SJSA1 (cell line): ENCODE measurements at places on chromosomes 7 and 10.

DNA sequence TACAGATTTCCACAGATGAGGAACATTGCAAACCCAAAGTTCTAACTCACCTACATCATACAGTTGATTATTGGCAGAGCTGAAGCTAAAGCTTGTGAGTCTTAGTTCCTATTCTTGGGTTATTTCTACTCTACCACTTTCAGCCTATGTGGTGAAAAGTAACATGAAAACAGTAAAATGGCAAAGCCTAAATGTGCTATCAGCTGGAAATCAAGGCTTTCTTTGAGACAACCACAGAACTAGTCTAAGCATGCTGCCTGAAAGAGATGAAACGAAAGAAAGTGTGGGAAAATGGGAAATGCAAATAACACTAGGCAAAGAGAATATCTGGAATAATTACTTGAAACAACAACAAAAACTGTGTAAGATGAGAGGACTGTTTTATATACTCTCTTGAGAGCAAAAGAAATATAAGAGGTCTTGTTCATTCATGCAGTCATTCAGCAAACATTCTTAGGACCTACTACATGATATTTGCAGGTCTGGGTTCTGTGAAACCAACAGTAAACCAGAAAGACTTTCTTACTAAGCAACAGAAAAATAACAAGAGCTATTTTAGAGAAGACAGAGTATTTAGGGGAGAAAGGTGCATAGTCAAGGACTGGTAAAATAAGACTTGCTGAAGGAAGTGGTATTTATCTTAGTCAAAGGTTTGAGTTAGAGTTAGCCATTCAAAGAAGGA lies 437.1 kb downstream of the HTR7 start:
- no peak for DNase-seq

DNA sequence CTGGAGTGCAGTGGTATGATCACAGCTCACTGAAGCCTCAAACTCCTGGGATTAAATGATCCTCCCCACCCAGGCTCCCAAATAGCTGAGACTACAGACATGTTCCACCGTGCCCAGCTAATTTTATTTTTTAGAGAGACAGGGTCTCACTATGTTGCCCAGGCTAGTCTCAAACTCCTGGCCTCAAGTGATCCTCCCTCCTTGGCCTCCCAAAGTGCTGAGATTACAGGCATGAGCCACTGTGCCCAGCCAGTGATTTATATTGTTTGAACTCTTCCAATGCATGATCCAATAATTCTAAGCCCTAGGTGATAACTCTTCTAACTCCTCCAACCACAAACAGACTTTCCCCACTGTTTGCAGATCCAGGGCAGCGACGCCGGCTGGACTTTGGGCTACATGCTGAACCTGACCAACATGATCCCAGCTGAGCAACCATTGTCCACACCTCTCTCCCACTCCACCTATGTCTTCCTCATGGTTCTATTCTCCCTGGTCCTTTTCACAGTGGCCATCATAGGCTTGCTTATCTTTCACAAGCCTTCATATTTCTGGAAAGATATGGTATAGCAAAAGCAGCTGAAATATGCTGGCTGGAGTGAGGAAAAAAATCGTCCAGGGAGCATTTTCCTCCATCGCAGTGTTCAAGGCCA lies 41.8 kb upstream of the CC2D2B start:
- DNase-seq, result no peak

- no peak for DNase-seq
Observed at GRCh38 chr10:79147796-79148451, 79.2 kb downstream of the ZMIZ1 start.

DNA sequence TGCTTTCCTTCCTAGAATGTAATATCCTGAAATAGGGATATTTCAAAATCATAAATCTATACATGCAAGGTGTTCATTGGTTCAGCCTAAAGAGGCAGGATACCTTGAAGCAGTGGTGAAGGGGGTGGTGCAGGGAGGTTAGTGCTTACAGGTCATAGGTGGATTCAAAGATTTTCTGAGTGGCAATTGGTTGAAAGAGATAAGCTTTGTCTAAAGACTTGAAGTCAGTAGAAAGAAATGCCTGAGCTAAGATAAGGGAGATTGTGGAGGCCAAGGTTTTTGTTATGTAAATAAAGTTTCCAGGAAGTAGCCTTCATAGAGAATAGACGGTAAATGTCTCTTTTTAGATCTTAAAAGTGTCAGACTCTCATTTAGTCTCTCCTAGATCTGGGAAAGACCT lies 741.2 kb upstream of the ZWINT start:
- DNase-seq, result no peak

GRCh38 chr7:868189-868486 lies 8.2 kb upstream of the GET4 start:
- no peak for DNase-seq

DNA sequence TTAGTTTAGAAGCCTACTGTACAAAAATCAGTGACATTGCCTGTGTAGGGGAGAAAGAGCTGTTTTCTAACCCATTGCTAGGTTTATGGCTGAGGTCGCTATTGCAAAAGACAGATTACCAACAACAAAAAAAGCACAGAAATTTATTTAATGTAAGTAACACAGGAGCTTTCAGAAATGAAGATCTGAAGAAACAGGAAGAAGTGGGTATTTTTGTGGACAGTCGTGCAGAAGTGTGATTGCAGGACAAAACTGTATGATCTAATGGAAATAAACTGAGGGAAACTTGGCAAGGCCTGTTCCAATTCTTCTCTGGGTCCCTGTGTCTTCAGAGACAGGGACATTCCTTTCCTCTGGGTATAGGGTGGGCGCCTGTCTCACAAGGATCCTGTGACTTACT lies 87.4 kb downstream of the APBB1IP start:
- DNase-seq, result no peak

DNA sequence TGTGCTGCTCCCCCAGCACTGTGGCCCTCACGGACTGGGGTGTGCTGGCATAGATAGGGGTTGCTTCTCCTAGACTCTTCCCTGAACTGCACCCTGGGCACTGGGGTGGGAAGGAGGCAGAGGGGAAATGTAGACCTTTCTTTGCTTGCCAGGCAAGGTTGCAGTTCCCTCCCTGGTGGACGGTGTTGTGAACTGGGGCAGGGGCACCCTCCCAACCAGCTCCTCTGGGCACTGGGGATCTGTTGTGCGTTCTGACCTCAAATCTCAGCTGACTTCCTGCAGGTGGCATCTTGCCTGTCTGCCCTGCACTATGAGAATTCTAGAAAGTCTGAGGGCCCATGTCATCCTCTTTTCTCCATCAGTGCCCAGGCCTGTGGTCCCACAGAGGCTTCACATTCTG lies 53.9 kb downstream of the ARHGAP22 start:
- DNase-seq, result no peak

DNA sequence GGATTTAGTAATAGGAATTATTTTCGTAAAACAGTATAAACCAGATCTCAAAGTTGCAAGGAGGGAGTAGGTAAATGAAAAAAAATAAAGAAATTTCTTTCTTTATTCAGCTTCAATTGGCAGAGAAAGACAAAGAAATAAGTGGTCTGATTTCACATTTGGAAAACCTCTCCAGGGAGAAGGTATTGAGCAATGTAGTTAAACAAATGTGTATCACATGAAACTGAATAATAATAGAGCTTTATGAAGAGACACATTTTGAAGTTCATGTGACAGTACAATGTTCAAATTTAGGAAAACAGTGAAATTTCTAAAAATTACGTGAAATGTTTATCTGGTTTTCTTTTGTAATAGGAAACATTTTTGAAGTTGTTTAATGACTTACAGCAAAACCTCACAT lies 63.0 kb downstream of the TAX1BP1 start:
- no peak for DNase-seq

- peak; percentile 45 for DNase-seq
Observed at GRCh38 chr10:84822931-84823630, 494.7 kb downstream of the CCSER2 start.

DNA sequence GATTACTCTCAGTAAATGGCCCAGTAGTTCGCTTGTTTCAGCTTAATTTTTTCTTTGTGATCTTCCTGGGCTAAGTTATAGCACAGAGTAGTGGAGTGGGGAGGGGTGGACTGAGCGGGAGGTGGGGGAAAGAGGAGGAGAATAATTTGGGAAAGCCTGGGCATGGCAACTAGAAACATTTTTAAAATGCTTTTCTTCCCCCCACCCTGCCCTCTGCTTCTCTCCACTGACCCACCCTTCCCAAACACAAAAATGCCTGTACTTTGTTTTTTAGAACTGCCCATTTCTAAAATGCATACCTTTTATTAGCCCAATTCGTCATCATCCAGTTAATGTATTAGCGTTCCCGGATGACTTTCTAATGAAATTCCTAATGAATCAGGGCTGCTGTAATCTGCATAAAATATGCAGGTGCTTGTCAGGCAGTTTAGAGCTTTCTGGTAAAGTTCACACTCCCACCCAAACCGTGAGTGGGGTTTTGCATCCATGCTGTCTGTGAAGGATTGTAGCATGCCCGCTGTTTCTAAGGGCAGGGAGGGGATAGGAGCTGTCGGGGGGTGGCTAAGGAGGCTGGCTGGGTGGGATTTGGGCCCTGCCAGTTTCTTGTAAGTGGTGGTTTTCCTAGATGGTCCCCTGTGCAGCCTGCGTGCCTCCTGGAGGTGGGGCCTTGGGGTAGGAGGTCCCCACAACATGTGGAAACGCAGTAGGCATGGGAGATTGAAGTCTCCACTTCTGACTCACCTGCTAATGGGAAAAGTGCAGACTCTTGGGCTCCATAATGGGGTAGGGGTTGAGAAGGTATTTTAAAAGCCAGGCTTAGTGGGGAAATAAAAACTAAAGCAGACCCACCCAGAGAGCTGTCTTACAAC lies 190.3 kb downstream of the TCF7L2 start:
- DNase-seq, result no peak

DNA sequence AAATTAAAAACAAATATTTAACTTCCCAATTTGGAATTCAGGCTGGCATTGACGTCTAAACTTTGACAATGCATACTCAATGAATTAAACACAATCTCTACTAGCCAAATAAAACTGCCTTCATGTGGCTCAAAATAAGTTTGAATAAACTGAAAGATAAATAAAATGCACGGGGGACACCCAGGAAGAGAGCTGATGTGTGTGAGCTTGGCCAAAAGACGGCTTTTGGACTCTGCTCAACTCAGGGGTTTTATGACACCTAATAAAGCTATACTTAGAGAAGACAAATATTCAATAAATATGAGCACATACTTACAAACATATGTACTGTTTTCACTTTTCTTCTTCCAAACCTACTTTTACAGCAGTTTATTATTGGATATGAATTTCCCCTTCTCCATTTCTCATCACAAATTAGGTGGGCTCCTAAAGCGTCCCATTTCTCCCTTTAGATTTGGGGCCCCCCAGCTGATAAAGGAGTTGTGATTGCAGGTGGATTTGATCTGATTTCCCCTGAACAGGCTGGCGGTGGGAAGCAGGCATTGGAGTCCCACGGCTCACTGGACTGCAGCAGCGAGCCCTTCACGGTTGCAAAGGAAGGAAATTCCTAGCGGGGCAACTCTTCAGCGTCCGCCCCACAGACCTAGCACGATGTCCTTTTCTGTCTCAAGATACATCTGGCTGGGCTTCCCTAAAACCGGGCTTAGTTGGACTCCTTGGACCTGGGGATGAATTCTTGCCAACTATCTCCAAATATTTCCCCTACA lies 79.6 kb downstream of the INSIG1 start:
- no peak for DNase-seq

DNA sequence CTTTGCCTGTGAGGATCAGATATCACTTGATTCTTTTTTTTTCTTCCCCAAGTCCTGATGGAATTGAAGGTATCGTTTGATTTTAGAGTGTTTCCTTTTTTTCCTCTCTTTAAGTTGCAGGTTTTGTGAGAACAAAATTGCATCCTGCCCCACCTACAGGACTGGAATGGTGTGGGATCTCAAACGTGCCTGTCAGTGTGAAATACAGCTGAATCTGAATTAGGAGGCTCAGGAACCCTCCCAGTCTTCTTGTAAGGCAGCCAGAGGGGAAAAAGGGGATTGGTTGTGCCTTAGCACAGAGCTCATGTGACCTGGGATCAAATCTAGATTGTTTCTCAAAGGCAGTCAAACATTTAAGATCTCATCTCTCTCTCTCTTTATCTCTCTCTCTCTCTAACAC lies 32.7 kb upstream of the KLHL7 start:
- DNase-seq, result no peak

- DNase-seq, result no peak
Observed at GRCh38 chr10:35650894-35651293, 8.8 kb upstream of the FZD8 start.

GRCh38 chr10:116304923-116305322 lies 19.3 kb upstream of the CCDC172 start:
- no peak for DNase-seq

DNA sequence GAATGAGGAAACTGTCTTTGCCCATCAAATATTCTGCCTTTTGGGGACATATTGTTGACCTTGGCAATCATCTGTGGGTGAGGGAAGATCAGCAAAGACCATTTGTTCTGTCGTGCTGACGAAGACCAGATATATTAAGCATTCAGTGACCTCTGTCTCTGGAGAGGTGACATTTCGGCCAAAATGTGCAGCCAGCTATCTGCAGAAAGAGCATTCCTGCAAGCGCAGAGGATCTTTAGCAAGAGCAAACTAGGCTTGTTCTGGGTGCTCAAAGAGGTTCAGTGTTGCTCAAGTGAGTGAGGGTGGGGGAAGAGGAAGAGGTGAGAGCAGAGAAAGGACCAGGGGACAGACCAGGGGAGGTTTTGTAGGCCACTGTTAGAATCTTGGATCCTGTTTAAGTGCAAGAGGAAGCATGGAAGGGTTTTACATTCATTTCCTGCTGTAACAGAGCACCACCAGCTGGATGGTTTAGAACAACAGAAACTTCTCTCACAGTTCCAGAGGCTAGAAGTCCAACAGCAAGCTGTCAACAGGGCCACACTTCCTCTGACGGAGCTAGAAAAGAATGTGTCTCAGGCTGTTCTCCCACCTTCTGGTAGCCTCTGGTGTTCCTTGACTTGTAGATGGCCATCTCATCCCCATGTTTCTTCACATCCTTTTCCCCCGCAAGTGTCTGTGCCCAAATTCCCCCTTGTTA lies 11.2 kb downstream of the C10orf120 start:
- DNase-seq, result no peak

DNA sequence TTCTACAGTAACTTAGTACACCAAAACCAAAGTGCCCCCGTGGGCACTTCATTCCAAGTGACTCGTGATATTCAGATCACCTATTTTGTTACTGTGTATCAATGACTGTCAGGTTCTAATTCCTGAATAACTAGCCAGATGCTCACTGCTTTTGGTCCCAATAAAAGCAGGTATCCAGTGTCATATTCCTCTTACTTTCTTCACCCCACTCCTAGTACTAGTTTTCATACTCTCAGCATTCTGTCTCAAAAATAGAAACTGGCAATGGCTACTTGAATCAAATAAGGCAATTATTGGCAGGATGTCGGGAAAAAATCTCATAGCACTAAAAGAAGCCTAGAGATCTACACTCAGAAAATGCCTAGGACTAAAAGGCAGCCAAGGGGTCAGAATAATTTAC lies 84.6 kb downstream of the ZNF467 start:
- DNase-seq, result no peak

DNA sequence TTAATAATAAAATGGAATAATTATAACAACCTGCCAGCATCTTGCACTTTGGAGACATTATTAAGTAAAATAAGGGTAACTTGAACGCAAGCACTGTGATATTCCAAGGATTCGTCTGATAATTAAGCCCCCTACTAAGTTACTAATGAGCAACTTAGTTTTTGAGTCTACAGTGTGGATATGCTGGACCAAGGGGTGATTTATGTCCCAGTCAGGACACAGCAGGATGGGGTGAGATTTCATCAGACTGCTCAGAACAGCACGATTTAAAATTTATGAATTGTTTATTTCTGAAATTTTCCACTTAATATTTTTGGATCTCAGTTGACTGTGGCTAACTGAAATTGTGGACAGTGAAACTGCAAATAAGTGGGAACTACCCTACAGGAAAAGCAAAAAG lies 182.8 kb upstream of the PHF14 start:
- DNase-seq, result no peak
